ENCODE measurements at places on chromosomes 2 and 18.

GRCh38 chr18:28284132-28284531 lies 107.2 kb upstream of the CDH2 start:
- ATAC-seq: no peak

- ATAC-seq: peak; percentile 12
Observed at GRCh38 chr2:109341355-109342255, 212.6 kb downstream of the SH3RF3 start.

GRCh38 chr2:176090862-176091261 lies 1.7 kb upstream of the HOXD13 start:
- ATAC-seq: no peak

DNA sequence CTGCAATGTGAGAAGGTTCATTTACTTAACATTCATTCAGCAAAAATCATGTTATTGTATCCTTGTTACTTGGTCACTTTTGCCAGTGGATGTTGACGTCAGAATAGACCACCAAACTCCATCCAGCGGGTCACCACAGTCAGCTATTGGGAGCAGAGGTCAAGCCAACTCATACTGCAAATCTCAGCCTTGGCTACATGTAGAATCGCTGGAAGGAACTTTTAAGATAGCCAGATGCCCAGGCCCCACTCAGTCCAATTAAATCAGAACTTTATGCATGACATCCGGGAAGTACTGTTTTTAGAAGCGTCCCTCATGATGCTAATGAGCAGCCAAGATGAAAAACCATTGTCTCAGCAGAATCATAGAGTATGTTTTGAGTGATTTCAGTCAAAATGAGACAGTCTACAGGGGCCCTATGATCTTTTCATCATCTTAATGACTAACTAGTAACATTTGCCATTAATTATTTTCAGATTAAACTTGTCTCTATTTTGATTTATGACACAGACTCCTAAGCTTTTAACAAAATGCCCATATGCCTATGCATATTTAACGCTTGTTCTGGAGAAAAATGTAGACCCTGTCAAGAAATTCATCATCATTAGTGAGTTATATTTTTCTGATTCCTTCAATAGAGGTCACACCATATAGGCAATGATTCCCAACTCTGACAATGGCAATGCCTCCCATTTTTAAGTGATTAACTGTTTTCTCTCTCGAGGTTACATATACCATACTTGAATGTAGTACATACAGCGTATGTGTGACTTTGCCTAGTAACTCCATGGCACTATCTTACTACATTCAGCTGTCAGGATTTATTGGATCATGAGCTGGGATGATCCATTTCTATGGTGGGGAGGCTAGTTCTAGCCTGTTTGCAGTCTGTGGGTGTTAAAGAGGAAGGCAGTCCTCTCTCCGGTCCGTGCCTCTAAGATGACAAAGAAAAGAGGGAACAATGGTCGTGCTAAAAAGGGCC lies 63.7 kb upstream of the CCBE1 start:
- ATAC-seq: no peak

GRCh38 chr2:98571796-98572195 lies 36.5 kb downstream of the COA5 start:
- no peak for ATAC-seq

DNA sequence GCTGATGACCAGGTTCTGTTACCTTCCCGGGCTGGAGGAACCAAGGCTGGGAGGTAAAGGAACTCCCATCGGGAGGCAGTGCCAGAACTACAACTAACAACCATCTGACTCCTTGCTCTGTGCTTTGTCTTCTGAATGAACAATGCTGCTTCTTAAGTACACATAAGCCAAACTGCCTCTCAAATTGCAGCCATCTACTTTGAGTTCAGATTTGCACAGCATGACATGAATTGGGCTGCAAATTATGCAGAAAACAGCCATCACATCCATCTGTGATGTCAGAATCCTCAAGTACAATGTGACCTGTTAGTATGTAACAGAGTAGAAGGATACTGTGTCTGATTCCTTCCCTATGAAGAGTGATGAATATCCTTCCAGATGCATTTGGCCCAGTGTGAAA lies 290.6 kb downstream of the ZNF521 start:
- no peak for ATAC-seq

DNA sequence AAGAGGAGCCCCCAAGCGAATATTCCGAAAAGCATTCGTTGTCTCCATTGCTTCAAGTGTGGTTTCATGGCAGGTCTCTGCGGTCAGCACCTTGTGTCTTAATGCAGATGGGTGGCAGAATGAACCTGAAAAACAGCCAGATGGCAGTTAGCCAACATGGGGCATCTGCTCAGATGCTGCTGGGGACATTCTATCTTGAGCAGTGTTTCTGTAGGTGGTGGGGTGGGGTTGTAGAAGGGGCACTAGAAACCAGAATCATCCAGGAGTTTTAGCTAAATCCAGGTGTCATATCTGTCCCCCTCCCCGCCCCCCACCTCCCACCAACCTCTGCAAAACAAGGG lies 42.1 kb downstream of the ST6GAL2 start:
- no peak for ATAC-seq

GRCh38 chr2:108921096-108922030 lies 67.7 kb downstream of the EDAR start:
- no peak for ATAC-seq

DNA sequence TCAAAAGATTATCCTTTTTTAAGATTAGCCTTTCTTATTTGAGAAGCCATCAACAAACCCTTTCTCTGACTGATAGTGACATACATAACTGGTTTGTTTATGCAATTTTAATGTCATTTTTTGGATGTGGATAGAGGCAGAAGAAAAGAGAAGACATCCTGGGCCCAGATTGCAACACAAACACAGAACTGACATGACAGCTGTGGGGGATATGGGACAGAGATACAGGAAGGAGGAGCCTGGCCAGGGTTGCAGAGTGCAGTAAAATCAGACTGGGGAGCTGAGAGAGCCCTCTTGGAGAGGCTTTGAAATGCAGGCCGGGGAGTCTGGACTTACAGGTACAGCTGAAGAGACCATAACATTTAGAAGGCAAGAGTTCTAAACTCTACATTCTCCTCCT lies 65.1 kb downstream of the SIGLEC15 start:
- ATAC-seq: no peak

DNA sequence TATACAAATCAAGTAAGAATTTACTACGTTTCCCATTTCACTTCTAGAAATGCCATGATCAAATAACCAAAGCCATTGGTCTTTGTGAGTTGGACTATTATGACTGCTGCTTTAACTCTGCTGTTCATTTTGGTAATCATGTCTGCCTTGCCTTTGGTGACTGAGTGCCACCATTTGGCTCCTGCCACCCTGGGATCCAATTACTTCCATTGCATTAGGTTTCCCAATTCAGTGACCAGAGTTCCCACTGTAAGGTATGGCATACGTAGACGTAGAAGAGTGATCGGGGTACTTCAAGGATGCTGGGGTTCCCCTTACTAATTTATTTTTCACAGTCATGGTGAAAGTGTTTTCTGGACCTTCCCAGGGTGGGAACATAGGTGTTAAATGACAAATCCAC lies 90.1 kb downstream of the SPIRE1 start:
- no peak for ATAC-seq

DNA sequence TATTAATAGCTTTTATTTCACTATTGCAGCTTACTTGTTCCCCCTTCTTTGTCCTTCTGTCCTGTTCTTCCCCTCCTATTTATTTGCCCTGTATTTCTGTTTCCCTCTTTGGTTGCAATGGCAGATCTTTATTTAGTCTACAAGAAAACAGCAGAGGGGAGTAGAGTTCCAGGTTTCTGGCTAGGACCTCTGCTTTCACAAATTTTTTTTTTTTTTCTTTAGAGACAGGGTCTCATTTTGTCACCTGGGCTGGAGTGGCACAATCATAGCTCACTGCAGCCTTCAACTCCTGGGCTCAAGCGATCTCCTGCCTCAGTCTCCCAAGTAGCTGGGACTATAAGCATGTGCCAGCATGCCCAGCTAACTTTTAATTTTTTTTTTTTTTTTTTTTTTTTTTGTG lies 188.1 kb upstream of the SPRED2 start:
- ATAC-seq: no peak

- no peak for ATAC-seq
Observed at GRCh38 chr2:240796543-240797499, 23.2 kb downstream of the KIF1A start.

DNA sequence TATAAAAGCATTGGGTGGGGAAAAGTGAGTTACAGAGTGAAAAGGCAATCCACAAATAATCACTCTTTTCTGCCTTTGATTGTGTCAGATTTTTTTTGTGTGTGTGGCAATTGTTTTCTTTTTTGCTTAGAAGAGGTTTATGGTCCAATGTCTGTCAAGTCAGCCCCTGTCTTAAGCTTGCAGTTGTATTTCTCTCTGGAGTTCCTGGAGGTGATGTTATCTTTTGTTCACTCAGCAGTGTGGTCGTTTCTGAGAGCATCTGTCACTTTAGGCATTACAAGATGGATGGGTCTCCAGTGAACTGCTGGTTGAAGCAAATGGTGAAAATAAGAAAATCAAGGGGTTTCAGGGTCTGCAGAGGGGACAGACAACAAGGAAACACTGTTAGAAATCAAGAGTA lies 121.3 kb downstream of the GREB1L start:
- ATAC-seq: no peak

DNA sequence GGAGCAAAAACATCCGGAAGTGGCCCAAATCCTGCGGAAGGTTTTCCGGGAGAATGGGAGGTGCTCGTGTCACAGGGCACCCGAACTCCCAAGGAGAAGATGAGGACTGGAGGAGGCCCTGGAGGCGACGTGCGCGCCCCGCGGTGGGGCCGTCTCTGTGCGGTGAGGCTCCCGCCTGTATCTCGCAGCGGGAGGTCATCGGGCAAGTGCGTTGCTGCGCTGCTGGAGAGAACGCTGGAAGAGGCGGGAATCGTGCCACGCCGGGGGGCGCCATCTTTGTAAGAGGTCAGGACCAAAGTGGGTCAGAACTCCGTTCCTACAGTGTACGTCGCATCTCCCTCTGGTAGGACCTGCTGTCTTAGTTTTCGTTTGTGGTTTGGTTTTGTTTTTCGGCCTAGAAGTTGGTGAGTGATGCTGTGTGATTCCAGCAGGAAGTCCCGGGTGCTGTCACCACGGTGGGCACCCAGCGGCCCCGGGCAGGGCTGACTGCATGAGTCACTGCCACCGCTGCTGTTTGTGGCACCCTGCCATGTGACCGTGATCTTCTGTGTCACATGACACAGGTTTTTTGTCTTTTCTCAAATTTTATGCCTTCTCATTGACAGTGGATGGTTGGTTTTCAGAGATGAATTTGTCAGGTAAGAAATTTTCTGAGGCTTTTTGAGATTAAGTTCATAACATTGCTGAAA lies 21.5 kb upstream of the ATP9B start:
- ATAC-seq: peak; percentile 43

- no peak for ATAC-seq
Observed at GRCh38 chr2:73021371-73022010, 50.0 kb downstream of the SFXN5 start.

DNA sequence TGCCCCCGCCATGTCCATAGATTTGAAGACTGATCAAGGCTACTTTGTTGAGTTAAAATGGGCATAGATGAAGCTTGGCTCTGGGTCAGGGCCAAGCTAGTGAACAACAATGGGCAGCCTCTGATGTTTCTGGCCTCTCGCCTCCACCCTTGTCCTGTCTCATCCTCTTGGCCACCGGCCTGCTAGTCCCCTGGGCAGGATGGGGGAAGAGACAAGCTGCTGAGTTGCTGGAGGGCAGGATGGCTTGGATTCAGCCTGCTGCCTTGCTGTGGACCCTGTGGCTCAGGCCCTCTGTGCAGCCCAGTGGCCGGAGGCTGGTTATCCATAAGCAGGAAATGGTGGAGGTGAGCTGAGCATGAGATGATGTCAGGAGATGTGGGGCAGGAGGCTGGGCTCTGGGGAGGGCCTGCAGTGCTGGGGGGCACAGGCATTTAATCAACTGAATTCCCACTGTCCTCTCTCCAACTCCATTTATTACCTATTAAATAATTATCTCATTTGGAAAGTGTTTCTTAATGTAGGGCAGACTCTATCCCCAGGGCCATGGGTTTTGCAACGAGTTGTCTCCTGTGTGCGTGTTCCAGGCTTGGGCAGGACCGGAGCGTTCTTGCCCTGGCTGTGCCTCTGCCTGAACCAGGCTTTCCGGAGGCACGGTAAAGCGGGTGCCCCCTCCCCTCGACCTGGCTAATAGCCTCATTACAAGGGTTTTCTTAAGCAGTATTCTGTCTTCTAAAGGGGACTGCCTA lies 122.9 kb downstream of the GLI2 start:
- ATAC-seq: no peak

DNA sequence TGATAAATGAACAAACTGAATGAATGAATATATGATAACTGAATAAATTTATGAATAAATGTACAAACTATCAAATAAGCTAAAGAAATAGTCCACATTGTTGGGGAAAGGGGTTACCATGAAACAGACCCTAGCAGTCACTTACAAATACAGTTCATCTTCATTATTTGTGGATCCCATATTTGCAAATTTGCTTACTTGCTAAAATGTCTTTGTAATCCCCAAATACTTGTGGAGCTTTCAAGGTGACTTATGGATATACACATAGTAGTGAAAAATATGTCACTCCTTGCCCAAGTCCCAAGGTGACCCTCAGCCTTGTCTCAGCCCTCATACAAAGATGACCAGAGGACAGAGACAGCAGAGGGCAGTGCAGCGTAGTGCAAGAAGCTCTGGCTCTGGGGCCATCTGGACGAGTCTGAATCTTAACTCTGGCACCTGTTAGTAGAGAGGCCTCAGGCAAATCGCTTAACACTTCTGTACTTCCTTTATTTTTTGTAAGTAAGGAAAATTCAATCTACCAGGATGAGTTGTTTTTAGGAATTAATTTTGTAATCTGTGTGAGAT lies 3.1 kb downstream of the PAIP2B start:
- no peak for ATAC-seq

DNA sequence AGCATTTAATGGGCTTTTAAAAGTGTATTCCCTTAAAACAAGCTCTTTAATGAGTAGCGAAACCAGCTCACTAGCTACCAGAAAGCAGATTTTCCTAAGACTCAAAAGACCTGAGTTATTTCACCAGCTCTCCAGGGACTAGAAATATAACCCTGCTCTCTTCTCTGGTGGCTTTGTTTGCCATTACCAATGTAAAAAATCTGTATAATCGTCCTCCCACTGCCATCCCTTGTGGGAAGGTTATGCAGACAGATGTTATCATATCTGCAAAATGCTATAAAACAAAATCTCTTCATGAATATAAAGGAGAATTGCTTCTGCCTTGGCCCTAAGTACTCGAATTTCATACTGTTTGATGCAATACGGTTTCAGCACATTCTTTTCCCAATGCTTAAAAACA lies 335.2 kb downstream of the NUP35 start:
- ATAC-seq: no peak

DNA sequence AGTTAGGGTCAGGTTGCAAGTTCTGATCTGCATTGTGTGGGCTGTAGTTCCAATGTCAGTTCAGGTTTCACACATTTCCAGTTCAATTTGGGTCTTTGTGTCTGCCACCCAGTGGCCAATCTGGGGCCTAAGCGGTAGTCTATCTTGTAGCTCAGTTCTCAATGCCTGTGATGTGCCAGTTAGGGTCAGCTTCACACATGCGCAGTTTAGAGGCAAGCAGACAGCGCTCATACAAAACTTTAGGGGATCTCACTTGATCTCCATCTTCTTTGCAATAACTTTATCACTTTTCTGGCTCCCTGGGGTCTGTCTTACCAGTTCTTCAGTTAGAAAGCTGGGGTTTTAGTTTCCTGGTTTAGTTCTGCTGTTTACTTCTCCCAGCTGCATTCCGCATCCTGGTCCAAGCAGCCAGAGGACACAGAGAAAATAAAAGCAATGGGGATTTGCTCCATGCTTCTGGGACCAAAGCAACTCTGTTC lies 11.0 kb upstream of the ZNF24 start:
- peak; percentile 94 for ATAC-seq

All from activated T-helper 17 cell treated with anti-CD3 and anti-CD28 coated beads, Interleukin-2, amount 50 U/mL, for 72 hours (primary cell).